Left colon (tissue), 2 donors: ENCODE measurements at places on chromosomes 2 and 18. TPM values are rescaled to one million over a fixed set of nuclear protein-coding genes. Genes with fewer than 3 reads are reported as not detected.

Gene PROC
- 2.9 TPM for total RNA-seq

GRCh38 chr18:29056800-29057199, 879.9 kb upstream of the CDH2 start:
- no peak for DNase-seq

- DNase-seq: no peak
Observed at GRCh38 chr2:17850151-17850550, 28.3 kb upstream of the KCNS3 start.

GRCh38 chr2:70475266-70475665, 78.4 kb downstream of the TGFA start:
- no peak for DNase-seq

DNA sequence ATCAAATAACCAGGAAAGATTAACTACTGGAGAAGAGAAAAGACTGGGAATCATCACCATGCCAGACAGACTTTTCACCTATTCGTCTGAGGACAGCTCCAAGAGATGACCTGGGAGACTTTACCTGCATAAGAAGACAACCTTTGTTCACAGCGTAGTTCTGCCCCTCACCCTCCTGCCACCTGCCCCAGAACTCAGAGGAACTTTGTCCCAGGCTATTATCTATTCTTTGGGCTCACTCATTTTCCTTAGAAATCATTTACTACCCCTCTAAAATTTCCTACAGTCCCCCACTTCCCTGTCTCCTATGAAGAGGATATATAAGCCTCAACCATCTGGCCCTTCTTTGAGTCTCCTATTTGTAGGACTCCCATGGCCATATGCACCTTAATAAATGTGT, 19.3 kb upstream of the COPS8 start:
- DNase-seq: no peak

DNA sequence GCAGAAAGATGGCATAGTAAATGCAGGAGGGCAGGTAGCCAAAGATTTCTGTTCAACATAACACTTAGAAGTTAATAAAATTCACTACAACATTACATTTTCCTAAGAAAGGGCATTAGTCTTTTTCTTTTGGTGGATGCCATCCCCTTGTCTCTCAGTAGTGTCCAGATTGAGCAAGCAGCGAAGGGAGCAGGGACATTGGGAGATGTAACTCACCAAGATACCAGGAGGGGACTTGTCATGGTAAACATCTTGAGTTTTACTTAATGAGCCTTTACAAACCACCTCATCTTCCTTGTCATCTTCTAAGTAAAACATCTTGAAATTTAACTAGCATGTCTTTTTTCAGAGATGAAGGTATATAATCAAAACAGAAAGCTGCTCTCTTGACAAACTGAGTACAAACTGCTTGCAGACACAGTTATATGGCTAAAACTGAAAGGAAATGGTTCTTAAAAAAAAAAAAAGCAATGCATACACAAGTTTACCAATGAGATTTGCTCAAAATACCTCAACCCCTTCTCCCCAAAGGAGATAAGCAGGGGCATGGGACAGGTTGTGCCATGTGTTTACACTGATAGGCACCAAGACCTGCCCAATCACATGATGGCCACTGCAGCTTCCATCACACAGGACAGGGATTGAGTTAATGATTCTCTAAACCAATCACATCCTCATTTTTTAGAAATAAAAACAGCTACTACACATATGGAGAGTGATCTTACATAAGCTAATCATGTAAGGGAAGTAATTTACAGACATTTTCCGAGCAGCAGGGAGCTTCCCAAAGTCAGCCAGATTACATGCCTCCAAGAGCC, 30.3 kb downstream of the LPIN2 start:
- peak; percentile 63 for DNase-seq

- no peak for DNase-seq
Observed at GRCh38 chr18:3454365-3455089, 4.6 kb downstream of the TGIF1 start.

Gene GPR75
- total RNA-seq: 1.2 TPM

Gene GALNT5
- total RNA-seq: 66.5 TPM

Gene LBX2
- total RNA-seq: 1.2 TPM

GRCh38 chr2:203366639-203367466, 38.7 kb downstream of the ABI2 start:
- no peak for DNase-seq

GRCh38 chr18:75977081-75977480, 518.0 kb downstream of the ZNF516 start:
- no peak for DNase-seq

- DNase-seq: no peak
Observed at GRCh38 chr2:68203587-68203986, 45.9 kb downstream of the PNO1 start.

GRCh38 chr2:237542001-237542704, 24.2 kb upstream of the PRLH start:
- no peak for DNase-seq

DNA sequence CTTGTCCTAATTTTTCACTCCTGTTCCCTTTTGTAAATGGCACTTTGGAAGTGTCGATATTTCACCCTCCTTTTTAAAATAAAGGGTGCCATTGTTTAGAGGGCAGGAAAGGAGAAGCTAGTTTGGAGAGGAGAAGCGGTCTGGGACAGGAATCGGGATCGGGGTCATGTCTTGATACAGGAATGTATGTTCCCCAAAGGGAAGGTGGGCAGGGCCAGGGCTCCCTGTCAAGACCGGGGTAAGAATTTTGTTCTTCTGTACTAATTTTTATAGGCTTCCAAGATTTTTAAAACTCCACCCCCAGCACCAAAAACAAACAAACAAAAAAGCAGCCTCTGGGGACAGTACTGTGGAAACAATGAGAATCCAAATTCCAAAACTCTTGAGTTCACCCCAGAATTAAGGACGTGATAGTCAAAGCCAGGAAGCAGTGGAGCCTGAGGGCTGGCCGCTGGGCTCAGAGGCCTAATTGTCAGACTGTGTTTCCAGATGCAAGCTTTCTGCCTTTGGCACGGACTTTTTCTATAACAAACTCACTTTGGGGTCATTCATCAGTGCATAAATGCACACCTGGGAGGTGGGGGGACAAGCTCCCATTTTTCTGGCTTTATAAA, 250.4 kb upstream of the SIX2 start:
- no peak for DNase-seq

GRCh38 chr18:5144629-5145028, 52.4 kb downstream of the AKAIN1 start:
- no peak for DNase-seq

DNA sequence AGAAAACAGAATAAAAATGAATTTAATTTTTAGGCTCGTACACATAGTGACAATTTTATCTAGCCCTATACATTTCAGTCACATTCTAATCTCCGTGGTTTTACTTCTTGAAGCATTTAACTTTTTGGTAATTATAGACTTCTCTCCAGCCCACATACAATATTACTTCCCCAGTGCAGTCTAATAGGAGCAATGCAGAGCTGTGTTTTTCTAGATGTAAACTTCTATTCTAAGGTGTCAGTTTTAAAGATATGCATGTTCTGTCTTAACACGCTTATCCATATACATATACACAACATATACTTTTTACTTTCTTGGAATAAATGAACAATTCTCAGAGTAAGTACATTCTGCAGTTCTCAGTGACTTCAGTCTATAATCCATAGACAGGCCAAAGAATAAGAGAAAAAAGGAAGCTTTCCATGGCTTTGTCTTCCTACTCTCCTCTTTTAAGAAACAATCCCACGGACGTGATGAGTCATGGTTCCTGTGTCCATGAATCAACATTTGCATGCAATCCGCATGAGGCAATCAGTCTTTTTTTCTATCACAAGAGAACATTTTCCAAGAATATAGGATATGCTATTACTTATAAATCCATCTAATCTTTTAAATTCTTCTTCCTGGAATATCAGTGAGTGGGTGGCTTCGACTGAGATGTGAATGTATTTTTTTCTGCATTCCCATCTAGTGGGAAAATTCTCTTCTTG, 42.8 kb downstream of the CCDC102B start:
- no peak for DNase-seq

DNA sequence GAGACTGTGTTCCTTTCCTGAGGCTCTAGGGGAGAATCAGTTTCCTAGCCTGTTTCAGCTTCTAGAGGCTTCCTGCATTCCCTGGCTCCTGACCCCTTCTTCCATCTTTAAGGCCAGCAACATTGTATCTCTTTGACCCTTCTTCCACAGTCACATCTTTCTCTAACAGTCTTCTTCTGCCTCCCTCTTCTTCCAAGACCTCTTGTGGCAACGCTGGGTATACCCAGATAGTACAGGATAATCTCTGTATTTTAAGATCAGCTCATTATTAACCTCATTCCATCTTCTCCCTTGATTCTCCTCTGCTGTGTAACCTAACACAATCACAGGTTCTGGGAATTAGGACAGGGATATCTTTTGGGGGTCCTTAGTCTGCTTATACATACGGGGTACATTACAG, 8.9 kb upstream of the MYL12A start:
- DNase-seq: no peak

DNA sequence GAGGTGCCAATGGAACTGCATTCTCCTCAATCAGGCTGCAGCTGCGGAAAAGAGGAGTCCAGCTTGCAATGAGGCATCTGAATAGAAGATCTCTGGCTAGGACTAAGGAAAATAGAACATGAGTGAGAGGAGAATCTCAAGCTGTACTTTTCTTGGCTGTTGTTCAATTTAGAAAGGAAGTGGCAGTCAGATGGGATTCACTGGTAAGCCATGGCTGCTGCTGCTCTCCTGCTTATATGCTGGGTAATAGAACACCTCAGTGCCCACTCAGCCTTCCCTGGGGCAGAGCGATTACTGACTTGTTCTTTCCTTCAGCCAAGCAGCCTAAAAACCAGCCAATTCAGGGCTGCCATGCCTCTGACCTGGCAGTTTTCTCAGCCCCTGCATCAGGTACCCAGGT, 17.6 kb upstream of the CHST9 start:
- no peak for DNase-seq

Gene UGP2
- total RNA-seq: 519 TPM

DNA sequence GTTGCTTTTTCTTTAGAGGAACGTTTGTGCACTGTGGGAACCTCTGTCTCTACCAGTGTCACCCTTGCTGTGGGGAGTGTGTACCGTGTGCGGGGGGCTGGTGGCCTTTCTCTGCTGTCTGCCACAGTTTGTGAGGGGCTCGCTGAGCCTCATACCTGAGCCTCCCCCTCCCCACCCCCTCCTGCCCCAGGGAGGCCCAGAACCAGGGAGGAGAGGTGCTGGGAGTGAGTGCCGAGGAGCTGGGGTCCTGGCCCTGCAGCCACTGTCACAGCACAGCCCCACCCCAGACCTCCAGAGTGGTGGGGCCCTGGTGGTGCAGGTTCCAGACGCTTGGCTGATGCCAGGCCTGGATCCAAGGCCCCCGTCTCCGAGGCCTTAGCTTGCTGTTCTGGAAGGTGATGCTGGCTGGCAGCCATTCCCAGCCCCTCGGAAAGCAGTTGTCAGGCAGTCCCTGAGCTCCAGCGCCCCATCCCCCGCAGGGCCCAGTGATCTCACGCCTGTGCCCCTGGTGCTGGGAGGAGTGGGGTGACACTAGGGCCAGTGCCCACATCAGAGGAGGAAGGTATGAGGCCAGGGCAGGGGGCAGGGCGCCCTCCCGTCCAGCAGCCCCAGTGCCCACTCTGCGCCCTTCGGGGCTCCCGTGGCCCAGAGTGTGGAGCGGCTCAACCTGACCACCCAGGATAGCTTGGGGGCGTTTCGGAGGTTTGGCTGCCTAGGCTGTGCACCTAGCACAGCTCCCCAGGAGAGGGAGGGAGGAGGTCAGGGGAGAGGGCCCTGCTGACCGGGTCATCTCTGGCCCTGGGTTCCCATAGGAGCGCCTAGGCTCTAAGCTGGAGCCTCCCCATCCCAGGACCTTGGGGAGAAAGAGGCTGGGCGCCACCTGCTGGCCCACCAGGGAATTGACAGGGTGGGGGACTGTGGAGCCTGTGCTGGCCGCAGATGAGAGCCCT, 53.0 kb upstream of the ALPP start:
- DNase-seq: peak; percentile 62

- DNase-seq: no peak
Observed at GRCh38 chr2:227411990-227412350, 24.2 kb upstream of the SCYGR1 start.

Gene GLI2
- total RNA-seq: 4.0 TPM

DNA sequence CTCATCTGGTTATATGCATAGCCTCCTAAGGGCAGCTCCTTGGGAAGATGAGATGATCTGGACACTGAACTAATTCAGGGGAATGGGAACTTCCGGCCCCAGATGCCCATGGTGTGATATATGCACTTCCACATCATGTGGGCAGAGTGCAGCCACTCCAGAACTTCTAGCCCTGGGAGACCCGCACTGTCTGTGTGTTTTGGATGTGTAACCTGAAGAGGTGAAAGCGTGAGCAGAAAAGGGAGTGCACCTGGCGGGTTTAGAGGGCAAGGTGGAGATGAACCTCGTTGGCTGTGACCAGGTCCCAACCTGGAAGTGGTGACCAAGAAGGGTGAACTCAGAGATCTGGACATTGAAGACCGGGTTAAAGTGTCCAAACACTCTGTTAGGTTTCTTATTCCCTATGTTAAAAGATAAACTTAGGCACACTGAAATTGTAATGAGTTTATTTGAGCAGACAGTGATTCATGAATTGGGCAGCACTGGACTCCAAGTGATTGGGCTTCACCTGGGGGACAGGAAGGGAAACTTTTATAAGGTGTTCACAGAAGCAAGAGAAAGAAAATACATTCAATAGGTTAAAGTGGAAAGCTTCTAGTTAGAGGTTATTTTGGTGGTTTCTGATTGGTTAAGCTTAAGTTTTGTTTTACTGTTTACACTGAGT, 296.2 kb upstream of the SKOR2 start:
- DNase-seq: no peak

Gene LYG1
- total RNA-seq: 1.2 TPM

GRCh38 chr2:242052421-242052820, 182.9 kb downstream of the RTP5 start:
- no peak for DNase-seq

GRCh38 chr2:233228376-233228775, 23.1 kb upstream of the ATG16L1 start:
- no peak for DNase-seq

- DNase-seq: no peak
Observed at GRCh38 chr2:45170191-45171135, 161.2 kb upstream of the SIX2 start.

Gene IL37
- 1.5 TPM for total RNA-seq

- no peak for DNase-seq
Observed at GRCh38 chr2:66849153-66849755, 414.3 kb downstream of the MEIS1 start.

DNA sequence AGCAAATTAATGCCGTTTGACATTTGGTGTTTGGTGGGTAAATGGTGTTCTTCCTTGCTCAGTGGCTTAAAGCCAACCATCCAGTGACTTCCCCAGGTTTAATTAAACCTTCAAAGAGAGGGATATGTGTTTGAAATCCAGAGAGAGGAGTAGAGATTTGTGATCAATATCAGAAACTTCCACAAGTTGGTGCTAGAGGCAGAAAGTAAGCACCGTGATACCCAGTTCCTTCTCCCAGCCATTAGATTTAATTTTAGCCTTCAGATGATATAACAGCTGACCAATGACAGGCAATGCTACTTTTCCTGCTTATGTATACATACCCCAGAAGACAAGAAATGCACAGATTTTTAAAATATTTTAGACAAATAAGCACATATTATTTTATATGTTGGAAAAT, 398.5 kb downstream of the CDH2 start:
- no peak for DNase-seq

GRCh38 chr2:38461470-38461869, 84.4 kb upstream of the ATL2 start:
- no peak for DNase-seq

- DNase-seq: no peak
Observed at GRCh38 chr2:16318051-16318450, 347.6 kb downstream of the CYRIA start.

GRCh38 chr2:20450201-20450999, 3.5 kb downstream of the RHOB start:
- DNase-seq: peak; percentile 39
